T-cell (primary cell): ENCODE measurements at places on chromosomes 13 and 19.
A peak's percentile ranks its signal among the peaks of the same experiment; 100 is the strongest.

GRCh38 chr19:42169486-42170413 lies 37.5 kb upstream of the POU2F2 start:
- no peaks in the 10 kb centered on the region for H3K4me1 ChIP-seq
- no peak for DNase-seq
- H3K27ac ChIP-seq, result no peak overlapping the region

- no peak overlapping the region for H3K27ac ChIP-seq
- no peaks in the 10 kb centered on the region for H3K4me1 ChIP-seq
- H3K27me3 ChIP-seq, result no peaks in the 10 kb centered on the region
- no peaks in the 10 kb centered on the region for H3K36me3 ChIP-seq
- DNase-seq, result no peak
- H3K4me3 ChIP-seq, result no peak overlapping the region
These were observed 213.4 kb downstream of the TSHZ3 start for GRCh38 chr19:31135841-31136240.

DNA sequence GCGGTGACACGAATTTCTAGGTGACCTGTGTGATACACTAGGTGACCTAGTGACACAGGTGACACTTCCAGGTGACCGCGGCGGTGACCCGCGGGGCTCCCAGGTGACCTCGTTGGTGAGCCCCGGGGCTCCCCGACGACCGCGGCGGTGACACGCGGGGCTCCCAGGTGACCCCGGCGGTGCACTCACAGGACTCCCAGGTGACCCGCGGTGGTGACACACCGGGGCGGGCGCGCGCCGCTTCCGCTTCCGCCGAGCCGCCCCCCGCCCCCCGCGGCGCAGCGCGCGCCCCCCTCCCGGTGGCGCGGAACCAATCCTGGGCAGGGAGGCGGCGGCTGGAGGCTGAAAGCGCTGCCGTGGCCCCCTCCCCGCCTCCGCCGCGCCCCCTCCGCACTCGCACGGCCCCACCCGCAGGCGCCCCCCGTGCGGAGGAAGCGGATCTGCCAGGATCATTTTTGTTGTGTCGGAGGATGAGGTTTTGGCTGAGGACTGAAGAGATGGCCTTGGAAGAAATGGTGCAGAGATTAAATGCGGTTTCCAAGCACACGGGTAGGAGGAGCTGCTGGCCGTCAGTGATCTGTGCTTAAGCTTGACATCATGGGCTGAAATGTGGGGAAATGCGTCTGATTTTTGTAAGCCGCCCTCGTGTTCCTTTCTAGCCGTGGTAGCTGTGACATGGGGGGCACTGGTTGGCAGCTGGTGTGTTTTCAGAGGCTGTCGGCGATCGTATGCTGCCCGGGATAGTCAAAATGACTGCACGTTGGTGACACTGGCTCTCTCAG lies at the start of gene MCF2L:
MCF2L (plus strand) TSS at position 305 of the 782 bp plus-strand sequence; CDS start at position 471, 166 bp downstream.
- H3K4me3 ChIP-seq, result peak within 1 kb of the TSS; percentile 74
- peak; percentile 72 for DNase-seq
- H3K27ac ChIP-seq, result peak within 1 kb of the TSS; percentile 70
- peaks cover 4% of the 10 kb centered on the region for H3K27me3 ChIP-seq

- H3K4me1 ChIP-seq, result no peaks in the 10 kb centered on the region
- no peak overlapping the region for H3K4me3 ChIP-seq
- no peak for DNase-seq
- H3K27ac ChIP-seq, result no peak overlapping the region
These were observed 2.3 kb downstream of the PEG3 start for GRCh38 chr19:56838024-56838908.
